ENCODE measurements at places on chromosomes 6 and 20. TPM values are rescaled to one million over a fixed set of nuclear protein-coding genes. Genes with fewer than 3 reads are reported as not detected.

DNA sequence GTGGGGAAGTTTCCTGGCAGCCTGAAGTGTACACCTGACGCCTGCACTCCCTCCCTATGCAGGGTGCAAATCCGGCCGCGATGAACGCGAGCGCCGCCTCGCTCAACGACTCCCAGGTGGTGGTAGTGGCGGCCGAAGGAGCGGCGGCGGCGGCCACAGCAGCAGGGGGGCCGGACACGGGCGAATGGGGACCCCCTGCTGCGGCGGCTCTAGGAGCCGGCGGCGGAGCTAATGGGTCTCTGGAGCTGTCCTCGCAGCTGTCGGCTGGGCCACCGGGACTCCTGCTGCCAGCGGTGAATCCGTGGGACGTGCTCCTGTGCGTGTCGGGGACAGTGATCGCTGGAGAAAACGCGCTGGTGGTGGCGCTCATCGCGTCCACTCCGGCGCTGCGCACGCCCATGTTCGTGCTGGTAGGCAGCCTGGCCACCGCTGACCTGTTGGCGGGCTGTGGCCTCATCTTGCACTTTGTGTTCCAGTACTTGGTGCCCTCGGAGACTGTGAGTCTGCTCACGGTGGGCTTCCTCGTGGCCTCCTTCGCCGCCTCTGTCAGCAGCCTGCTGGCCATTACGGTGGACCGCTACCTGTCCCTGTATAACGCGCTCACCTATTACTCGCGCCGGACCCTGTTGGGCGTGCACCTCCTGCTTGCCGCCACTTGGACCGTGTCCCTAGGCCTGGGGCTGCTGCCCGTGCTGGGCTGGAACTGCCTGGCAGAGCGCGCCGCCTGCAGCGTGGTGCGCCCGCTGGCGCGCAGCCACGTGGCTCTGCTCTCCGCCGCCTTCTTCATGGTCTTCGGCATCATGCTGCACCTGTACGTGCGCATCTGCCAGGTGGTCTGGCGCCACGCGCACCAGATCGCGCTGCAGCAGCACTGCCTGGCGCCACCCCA, 1.2 kb downstream of the GPR6 start:
- no peak for DNase-seq

GRCh38 chr6:63176181-63176580, 35.1 kb upstream of the FKBP1C start:
- no peak for DNase-seq

GRCh38 chr20:1841554-1842140, 53.6 kb upstream of the SIRPA start:
- peak; percentile 60 for DNase-seq

- DNase-seq, result no peak
These were observed 35.6 kb downstream of the UTRN start for GRCh38 chr6:144320741-144321140.

The FOXS1 gene
- 1.1 TPM for total RNA-seq

Measured in lower lobe of right lung (tissue), 2 donors.